Stimulated activated CD4-positive, alpha-beta T cell treated with anti-CD3 and anti-CD28 coated beads, Interleukin-15, amount 100 ng/mL, for 1 hour (primary cell): ENCODE measurements at places on chromosomes 16 and 17.

DNA sequence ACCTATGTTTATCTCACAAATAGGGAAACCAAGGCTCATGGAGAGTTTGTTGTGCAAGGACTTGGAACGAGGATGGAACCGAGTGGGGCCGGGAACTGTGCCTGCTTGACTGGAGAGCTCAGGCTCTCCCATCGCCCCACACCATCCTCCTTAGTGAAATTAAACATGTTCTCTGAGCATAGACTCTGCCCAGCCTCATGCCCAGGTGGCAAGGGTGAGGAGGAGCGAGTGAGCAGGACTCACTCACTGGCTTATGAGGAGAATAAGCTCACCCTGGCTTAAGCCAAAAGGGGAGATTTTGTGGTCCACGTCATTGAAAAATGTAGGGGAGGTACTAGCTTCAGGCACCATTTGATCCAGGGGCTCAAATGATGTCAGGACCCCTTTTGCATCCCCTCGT lies 44.8 kb downstream of the NKD1 start:
- DNase-seq: no peak

GRCh38 chr16:85302018-85302847 lies 190.0 kb upstream of the CIBAR2 start:
- DNase-seq: no peak

DNA sequence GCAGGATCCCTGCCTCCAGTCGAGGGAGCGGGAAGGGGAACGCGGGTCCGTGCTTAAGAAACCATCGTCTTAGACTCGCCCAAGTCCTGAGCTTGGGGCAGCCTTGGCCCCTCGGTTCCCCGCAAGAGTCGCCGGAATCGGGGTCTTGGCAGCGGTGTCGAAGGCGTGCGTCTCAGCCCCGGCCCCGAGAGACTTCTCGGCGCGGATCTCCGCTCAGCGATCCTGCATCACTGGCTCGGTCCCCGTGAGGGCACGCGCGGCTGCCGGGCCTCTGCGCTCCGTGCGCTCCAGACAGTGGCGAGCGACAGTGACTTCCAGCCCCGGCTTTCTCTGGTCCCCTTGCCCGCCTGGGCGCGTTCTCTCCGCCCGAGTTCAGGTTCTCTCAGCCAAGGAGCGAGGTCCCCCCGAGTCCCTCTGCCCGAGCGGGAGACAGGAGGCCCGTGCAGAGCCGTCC lies 380 bp downstream of the HS3ST3A1 start:
- no peak for DNase-seq

DNA sequence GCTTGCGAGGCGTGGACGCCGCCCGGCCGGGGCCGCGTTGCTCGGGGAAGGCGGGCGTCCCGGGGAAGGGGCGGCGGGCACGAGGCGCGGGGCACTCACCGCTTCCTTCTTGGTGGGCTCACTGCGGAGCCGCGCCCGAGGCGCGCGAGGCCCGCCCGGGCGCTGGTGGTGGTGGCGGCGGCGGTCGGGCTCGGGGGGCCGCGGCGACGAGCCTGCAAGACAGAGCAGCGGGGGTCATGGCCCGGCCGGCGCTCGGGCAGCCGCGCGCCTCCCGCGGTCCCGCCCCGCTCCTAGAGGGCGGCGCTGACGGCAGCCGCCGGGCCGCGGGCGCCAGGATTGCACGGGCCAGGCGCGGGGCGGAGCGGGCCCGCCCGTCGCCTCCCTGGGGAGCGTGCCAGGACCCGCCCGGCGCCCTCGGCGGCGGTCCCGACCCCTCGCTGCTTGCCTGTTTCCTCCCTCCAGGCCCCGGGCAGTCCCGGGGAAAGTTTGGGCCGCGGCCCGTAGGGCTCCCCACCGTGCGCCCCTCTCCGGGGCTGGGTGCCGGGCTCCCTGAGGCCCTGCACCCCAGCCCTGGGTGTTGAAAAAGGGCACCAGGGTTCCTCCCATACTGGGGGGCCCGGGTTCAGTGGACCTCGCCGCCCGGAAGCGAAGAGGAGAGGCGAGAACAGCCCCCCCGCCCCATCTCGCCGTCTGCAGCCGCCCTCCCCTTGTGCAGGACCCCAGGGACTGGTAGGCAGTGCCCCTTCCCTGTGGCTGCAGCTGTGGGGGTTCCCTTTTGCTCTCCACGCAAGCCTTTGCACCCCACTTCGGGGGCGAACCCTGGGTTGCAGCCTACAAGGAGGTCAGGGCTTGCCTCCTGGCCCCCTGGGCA lies at the start of gene C16orf74:
Gene C16orf74, minus strand, starts transcription at position 270 of the 871 bp plus-strand sequence. CDS start 15,879 bp downstream, outside the sequence.
- no peak for DNase-seq

DNA sequence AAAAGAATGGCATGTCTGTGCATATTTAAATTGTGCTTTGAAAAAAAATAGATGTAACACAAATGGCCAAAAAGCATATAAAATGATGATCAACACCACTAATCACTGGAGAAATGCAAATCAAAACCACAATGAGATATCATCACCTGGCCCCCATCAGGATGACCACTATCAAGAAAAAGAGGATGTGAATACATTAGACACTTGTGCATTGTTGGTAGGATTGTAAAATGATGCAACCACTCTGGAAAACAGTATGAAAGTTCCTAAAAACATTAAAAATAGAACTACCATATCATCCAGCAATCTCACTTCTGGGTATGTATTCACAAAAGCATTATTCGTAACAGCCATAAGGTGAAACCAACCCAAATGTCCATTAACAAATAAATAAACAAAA lies 91.5 kb downstream of the SPAG9 start:
- DNase-seq: no peak

DNA sequence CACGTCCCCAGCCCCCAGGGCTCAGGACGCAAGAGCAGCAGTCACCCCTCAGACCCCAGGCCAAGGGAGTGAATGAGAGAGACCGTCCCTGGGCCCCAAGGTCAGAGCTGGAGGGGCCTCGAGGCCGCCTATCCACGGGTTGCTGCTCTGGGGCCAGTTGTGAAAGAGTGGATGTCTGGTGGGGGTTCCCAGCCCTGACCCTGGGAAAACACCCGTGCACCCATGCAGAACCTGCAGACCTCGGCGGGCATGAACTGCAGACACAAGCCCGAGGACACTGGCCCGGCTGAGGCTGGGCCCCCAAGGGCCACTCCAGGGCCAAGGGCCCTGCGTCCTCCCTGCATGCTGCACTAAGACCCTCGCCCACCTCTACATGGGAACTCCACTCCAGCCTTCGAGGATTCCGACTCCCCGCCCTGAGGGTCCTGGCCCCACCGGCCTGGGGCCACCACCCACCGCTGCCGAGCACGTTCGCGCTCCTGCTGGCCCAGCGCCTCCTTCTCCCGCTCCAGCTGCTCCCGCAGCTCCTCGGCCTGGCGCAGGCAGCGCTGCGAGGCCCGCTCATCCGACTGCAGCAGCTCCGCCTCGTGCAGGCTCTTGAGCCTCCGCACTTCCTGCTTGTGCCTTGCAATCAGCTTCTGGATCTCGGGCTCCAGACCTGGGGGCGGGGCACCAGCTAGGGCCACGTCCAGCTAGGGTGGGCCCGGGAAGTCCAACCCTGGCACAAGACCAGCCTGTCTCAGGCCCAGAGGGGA lies 27.6 kb upstream of the AATK start:
- DNase-seq: no peak

- no peak for DNase-seq
Measured at GRCh38 chr17:47705536-47706530, 11.9 kb downstream of the TBKBP1 start.

- no peak for DNase-seq
Measured at GRCh38 chr16:70437017-70437581, 1.8 kb downstream of the ST3GAL2 start.

DNA sequence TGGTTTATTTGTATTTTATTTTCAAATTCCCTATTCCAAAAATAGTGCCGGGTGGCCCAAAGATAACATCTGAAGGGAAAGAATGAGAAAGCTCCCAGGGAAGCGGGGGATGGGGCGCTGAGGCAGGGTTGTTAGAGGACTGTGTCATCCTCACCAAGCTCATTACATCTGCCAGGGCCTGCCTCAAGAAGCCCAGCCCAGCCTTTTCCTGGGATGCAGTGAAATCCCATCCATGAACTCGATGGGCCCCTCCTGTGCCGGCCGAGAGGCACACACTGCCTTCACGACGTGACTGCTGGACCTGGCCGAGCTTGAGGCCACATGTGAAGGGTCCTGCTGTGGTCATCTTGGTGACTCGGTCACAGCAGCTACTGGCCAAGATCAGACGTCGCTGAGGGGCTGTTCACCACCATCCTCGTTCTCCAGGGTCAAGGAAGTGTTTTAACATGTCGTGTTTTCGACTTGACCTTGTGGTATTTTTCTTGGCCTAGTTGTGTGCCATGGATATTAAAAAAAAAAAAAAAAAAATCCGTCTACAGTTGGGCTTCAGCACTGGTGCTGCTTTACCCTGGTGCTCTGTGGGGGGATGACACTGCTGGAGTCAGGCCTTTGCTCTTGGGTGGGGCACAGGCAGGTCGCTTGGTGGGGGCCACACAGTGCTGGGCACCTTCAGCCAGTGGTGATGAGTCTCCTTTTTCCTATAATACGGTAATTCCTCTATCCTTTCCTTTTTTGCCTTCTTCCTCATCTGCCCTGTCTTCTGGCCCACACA lies 4.9 kb downstream of the TIMM22 start:
- DNase-seq: no peak

GRCh38 chr17:56975656-56976055 lies 2.3 kb upstream of the SCPEP1 start:
- DNase-seq: no peak

GRCh38 chr17:32486701-32487472 lies at the start of gene CDK5R1:
Gene CDK5R1, plus strand, starts transcription at chr17:32486993. Its CDS starts 628 bp downstream, at chr17:32487621.
- peak; percentile 53 for DNase-seq

- DNase-seq: no peak
Measured at GRCh38 chr16:80932708-80933095, 74.0 kb downstream of the CMC2 start.

- DNase-seq: no peak
Measured at GRCh38 chr17:7224661-7225111, 4.9 kb downstream of the ACADVL start.

- DNase-seq: no peak
Measured at GRCh38 chr17:29561554-29562517, 5.0 kb downstream of the ABHD15 start.

GRCh38 chr17:78357177-78357586 lies 2.7 kb downstream of the SOCS3 start:
- no peak for DNase-seq

- no peak for DNase-seq
Measured at GRCh38 chr16:74249846-74250245, 46.8 kb upstream of the PSMD7 start.

DNA sequence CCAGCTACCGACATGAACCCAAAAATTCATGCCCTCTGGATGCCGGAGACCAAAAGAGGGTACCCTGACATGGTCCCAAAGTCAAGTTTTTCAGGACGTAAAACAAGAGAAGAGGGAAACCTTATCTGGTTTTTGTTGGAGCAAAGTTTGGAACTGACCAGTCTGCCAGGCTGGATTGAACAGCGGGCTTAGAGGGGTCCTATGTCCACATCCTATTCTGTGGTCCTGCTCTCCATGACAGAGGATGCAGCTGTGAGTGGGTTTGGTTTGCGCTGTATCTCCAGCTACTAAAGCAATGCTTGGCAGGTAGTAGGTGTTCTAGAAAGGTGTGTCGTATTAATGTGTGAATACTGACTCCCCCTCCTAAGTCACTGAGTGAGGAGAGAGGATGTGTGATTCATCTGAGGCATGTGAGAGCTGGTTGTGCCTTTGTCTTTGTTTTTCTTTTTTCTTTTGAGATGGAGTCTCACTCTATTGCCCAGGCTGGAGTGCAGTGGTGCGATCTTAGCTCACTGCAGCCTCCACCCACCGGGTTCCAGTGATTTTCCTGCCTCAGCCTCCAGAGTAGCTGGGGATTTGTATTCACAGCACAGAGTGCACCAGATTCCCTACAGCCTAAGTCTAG lies 31.0 kb downstream of the PMM2 start:
- no peak for DNase-seq

DNA sequence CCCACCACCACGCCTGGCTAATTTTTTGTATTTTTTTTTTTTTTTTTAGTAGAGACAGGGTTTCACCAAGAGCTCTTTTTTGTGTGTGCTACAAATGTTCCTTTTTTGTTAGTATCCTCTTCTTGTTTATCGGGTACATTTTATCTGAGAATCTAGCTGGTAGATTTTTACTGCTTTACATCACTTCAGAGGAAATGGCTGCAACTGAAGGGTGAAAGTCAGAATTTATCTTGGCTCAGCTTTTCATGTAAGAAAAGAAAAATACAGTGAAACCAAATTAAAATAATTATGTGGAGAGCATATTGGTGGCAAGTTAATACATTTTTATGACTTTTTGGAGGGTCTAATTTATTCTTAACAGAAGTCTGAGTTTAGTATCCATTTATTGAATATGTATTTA lies 26.0 kb downstream of the CBFB start:
- no peak for DNase-seq

DNA sequence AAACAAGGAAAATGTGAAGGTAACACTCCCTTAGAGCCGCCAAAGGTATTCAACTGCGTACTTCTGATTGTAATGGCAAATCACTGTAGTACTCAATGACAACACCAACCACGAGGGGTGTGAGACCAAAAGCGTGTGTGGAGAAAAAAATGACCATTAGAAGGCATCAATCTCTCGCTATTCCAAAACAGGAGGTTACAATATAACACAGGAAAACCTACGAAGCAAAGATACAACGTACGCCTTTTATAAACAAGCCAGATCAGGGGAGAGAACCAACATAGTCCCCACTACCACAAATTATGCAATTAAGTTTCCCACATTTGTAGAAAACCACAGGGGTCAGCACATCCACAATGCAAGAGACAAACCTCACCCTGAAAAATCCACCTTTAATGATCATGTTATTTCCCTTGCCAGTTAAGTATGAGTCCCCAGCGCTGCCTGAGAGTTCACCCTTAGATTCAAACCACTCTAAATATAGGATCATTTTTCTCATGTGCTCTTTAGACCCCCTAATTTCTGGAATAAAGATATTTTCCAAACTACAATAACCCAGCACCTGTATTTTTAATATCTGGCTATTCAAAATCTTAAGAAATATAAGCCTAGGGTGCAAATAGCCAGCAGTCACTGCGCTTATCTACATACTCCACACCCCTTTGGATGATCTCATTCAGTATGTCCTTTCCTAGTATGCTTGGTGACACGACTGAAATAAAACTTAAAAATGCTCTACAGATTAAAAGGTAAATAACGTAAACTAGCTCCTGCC lies 12.4 kb downstream of the TEX14 start:
- DNase-seq: no peak

- DNase-seq: no peak
Measured at GRCh38 chr17:28330671-28331070, 4.6 kb downstream of the IFT20 start.

- DNase-seq: no peak
Measured at GRCh38 chr17:4585638-4585994, 1.3 kb downstream of the SMTNL2 start.

DNA sequence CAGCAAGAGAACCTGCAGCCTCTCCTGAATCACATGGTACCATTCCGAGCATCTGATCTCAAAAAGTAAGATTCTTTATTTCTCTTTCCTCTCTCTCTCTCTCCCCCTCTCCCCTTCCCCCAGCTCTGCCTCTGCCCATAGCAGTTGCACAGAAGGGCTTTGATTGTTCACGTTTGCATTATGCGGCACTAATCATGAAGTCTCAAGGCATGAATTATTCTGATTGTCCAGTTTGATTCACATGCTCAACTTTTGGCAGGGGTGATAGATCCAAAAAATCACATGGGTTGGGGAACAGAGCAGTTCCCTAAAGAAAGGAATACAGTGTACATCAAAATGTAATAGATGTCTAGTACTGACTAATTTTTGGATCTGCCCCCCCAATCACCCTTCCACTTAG lies 380.0 kb upstream of the SOX9 start:
- DNase-seq: no peak

GRCh38 chr16:1441391-1441829 lies 2.9 kb downstream of the CCDC154 start:
- no peak for DNase-seq
